ENCODE measurements at places on chromosomes 1 and 21.

- DNase-seq = no peak
Measured at GRCh38 chr1:54259546-54260140, 59.7 kb downstream of the MRPL37 start.

DNA sequence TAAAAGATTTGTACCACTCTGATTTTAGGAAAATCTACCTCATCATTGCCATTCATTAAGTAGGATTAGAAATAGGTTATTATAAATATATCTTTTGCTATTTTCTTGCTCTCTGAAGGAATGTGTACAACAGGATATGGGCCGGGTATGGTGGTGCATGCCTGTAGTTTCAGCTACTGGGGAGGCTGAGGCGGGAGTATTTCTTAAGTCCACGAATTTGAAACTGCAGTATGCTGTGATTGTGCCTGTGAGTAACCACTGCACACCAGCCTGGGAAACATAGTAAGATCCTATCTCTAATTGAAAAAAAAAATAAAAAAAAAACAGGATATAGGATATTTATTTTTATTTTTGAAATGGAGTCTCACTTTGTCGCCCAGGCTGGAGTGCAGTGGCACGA, 50.0 kb downstream of the CLIC4 start:
- DNase-seq = no peak

GRCh38 chr1:228830954-228831481, 95.7 kb downstream of the RHOU start:
- no peak for DNase-seq

- no peak for DNase-seq
Measured at GRCh38 chr1:9825093-9826074, 1.6 kb upstream of the CLSTN1 start.

DNA sequence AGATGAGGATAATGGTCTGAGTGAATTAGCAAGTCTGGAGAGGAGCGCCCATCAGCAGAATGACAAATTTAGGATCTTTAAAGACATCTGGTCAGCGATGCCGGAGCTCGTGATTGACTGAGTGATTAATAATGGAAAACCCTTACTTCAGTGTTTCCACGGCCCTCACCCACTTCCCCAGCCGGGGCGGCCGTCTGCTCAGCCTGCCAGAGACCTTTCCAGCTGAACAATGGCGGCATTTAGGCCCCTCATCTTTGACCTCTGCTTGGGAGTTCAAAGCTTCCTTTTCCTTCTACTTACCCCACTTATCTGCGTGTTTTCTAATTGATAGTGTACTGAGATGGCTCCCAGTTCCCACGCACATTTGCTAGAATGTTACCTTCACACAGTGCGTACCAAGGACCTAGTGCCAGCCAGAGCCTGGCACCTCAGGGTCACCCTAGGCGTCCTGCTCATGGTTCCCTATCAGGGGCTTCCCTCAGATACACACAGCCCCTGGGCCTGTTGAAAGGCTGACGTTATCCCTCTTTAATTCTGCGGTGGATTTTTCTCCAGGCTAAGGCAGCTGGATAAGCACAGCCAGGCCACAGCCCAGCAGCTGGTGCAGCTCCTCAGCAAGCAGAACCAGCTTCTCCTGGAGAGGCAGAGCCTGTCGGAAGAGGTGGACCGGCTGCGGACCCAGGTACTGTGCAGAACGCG, 232.8 kb downstream of the SDCCAG8 start:
- no peak for DNase-seq

GRCh38 chr1:155006601-155007101, 4.0 kb downstream of the ZBTB7B start:
- peak; percentile 59 for DNase-seq

GRCh38 chr1:17502326-17502778, 37.1 kb upstream of the ARHGEF10L start:
- peak; percentile 41 for DNase-seq
